Stimulated activated CD8-positive, alpha-beta memory T cell treated with anti-CD3 and anti-CD28 coated beads, Interleukin-4, amount 100 ng/mL, for 4 hours (primary cell): ENCODE measurements at places on chromosomes 7 and 10.

DNA sequence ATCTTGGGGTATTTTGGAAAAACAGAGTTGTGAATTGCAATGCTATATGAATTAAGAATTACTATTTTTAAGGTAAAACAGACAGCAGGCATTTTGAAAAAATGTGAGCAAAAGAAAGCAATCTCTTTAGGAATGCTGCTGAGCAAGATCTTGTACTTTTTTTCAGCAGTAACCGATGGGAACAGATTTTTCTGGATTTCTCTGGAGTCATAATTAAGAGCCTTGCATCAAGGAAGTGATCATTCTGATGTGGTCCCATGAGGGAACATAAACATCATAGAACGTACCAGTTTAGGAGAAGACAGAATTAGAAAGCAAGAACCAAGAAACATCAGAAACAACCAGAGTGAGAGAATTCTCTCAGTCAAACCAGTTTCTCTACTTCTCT lies 157.0 kb upstream of the AGR3 start:
- DNase-seq: no peak

DNA sequence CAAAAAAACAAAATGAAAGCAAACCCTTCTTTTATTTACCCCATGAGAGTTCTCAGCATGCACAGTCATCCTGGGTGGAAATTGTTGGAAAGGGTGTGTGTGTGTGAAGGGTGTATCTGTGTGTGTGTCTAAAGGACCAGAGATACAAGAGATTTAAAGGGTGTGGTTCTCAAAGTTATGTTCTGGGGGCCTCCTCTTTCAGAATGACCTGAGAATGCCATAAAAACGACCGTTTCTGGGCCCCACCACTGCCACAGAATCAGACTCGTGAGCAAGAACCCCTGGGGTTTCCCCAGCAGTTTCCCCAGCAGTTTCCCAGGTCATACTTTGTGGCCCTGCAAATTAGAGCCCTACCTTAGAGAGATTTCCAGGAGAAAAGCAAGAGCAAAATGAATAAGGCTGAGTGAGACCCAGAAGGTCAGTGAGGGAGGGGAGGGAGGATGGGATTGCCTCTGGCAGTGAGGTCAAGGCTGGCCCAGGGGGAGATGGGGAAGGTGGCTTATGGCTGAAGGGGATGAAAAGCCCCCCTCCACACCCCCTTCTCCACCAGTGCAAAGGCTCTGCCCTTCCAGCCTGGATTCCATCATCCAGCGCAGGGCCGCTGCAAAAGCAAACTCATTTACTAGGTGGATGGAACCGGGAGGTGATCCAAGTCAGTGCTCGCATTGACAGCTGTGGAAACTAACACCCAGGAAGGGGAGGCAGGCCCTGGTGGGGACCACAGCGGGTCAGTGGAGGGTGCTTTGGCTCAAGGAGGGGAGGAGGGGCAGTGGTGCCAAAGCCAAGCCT lies 10.2 kb downstream of the PYROXD2 start:
- no peak for DNase-seq

- no peak for DNase-seq
Observed at GRCh38 chr7:114949231-114949630, 27.3 kb downstream of the MDFIC start.

DNA sequence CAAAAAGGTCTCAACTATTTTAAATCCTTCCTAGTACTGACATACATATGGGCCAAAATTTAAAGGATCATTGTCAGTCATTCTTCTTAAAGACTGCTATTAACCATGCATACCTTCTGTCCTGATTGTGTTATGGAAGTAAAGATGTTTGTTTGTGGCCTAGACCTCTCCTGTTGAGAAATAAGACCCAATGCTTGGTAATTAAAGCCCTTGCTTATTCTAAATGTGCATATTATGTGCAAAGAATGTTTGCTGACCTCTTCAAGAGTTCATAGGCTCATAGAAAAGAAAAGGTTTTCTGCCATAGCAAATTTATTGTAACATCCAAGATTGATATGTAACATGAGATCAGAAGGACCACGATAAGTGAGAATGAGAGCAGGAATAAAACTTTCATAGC lies 145.6 kb downstream of the TWIST1 start:
- no peak for DNase-seq

GRCh38 chr10:100566561-100566960 lies 30.8 kb downstream of the HIF1AN start:
- no peak for DNase-seq

DNA sequence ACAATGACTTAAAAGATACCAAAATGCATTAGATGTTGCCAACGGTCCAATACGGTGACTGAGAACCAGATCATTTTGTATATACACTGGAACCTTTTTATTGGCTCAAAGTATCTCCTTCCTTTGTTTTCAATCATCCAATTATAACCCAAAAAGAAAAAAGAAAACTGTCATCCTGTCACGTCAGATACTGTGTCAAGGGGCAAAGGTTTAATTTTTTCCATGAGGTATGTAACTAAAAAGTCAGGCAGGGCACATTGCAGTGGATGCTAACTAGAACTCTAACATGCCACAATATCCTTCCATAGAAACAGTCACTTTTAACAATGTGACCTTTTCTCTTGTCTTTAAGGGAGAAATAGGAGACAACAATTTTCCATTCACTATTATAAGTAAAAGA lies 267.6 kb upstream of the NEBL start:
- no peak for DNase-seq

DNA sequence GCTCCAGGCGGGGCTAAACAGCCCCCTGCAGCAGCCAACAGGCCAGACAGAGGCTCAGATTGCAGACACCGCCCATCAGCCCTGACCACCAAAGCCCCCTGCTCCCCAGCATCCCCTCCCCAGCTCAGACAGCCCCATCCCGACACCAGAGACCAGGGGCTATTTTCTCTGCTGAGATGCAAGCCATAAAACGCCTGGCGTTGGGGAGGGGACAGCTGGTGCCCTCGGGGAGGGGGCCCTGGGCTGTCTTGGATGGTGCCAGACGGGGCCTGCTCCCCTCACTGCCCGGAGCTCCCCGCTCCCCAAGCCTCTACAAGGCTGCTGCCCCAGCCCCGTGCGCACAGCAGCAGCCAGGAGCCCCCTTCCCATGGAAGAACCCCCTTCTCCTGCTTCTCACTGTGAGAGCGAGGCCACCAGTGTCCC lies 31.8 kb downstream of the GET4 start:
- DNase-seq: no peak

GRCh38 chr7:1620835-1621234 lies 49.2 kb upstream of the ELFN1 start:
- no peak for DNase-seq

GRCh38 chr10:92074126-92074887 lies 150.7 kb downstream of the BTAF1 start:
- no peak for DNase-seq

DNA sequence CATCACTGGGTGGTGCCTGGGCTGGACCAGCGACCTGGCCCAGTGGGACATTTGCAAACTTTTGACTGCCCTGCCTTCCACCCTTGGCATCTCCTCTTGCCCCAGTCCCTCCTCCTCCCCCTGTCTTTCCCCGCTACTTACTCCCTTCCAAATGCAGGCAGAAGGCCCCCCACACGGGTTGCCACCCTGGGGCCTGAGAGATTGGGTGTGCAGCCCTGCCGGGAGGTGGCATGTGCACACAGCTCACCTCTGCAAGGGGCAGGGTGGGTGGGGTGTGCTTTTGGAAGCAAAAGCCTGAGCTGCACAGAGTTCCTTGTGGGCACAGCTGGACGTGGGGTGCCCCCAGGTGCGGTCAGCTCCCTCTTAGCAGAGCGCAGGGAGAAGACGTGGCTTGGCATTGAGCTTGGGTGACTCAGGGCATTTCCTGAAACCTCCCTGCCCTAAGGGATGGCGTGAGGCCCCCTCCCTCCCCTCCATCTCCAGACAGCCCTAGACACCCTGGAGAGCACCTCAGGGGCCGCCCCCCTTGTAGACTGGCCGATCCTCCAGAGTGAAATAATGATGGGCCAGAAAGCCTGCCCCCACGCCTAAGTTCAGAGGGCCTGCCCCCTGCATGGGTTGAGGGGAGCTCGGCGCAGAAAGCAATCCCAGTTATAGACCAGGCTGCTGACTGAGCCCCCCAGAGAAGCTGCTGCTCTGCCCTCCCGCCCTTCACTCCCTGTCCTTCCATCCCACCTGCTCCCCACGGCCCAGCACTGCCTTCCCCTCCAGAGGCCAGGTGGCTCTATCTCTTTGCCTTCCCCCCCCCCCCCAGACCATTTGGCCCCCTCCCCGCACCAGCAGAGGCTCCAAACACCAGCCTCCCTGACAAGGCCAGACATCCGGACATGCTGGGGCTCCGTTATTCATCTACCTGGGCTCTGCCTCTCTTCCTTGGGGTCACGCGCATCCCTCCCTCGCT lies 2.3 kb upstream of the SHH start:
- no peak for DNase-seq

- DNase-seq: no peak
Observed at GRCh38 chr7:47830015-47830414, 118.3 kb downstream of the PKD1L1 start.

- no peak for DNase-seq
Observed at GRCh38 chr10:66784770-66785169, 141.1 kb upstream of the LRRTM3 start.

- DNase-seq: no peak
Observed at GRCh38 chr7:9201928-9202327, 768.5 kb downstream of the NXPH1 start.

DNA sequence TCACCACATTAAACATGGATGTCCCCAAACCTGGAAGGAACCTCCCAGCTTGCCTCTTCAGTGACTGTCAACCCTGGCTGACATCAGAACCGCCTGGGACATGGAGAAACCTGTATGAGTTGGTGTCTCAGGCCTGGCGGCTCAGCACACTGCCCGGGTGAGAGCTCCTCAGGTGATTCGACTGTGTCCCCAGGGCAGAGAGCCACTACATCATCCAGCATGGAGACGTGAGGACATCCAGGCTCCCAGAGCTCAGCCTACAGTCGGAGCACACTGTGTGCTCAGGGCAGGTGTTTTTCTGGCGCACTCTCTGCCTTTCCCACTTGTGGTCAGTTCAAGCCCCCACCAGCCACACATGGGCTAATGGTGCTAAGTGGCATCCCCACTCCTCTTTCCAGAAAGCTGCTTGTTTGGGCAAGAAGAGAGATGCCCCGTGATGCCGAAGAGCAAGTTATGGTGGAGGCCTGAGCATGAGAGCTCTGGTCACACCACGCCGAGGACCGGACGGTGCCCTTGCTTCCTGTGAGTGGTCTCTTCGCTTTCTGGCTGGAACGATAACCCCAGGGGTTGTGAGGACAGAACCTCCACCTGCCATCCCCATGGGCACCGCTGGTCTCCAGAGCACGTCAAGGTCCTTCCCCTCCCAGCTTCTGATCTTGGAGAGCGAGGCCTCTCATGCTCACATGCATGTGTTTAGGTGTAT lies 38.5 kb downstream of the AMZ1 start:
- DNase-seq: no peak

GRCh38 chr10:45809837-45810236 lies 37.5 kb downstream of the AGAP4 start:
- no peak for DNase-seq

DNA sequence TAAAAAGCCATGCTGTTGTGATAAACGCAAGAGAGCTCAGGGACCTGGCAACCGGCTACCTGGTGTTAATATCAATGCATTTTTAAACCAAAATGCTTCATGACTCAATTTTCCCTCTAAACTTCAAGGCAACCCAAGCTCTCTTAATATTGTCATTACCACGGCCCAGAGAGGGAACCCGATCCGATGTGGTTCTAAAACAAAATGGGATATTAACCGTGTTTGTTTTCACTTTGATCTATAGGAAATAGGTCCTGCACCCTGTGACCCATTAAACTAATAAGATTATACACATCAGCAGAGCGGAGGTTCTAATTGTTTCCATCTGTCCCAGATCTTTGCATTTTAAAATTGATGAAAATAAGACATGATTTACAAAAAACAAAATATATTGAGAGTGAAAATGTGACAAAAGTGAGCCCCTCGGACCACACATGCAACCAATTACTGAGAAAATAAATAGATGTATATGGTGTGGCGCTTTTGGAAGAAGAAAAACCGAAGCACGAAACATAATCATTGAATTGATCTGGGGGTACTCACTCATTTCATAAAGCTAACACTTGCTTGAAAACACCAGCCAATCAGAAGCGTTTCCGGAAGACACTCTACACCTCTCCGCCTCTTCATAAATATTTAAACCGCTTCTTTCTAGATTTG lies 290.3 kb upstream of the NFE2L3 start:
- DNase-seq: no peak

DNA sequence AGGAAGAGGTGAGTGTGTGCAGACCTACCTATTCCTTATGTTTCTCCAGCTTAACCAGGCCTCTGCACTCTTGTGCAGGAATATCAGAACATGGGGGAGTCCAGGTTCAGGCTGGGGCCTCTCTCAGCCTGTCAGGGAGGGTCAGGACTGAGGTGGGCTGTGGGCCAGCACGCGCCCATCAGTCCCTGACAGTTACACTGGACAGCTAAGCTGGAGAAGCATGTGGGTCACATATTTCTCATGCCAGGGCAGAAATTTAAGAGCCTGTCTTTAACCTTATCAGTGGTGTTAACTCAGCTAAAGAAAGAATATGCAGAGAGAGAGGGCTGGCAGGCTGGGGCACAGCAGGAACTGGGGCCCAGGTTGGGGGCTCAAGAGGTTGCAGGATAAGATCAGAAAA lies 8.7 kb upstream of the POLD2 start:
- DNase-seq: no peak

DNA sequence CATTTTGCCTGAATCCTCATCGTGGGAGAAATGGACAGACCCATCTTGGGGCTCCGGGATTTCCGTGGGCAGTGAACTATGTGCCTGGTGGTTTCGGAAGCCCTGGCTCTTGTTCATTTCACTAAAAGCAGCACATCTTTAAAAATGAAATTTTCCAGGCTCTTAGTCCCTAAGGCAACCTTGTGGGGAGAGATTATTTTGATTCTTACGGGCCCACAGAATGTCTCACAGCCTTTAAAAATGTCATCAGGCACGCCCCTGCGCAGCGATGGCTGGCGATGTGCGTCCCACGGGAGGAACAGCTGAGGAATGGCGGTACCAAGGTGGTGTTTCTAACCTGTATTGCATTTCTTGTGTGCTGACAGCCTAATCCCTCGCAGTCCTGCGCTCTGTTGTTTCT lies 189.7 kb downstream of the CCDC3 start:
- no peak for DNase-seq

DNA sequence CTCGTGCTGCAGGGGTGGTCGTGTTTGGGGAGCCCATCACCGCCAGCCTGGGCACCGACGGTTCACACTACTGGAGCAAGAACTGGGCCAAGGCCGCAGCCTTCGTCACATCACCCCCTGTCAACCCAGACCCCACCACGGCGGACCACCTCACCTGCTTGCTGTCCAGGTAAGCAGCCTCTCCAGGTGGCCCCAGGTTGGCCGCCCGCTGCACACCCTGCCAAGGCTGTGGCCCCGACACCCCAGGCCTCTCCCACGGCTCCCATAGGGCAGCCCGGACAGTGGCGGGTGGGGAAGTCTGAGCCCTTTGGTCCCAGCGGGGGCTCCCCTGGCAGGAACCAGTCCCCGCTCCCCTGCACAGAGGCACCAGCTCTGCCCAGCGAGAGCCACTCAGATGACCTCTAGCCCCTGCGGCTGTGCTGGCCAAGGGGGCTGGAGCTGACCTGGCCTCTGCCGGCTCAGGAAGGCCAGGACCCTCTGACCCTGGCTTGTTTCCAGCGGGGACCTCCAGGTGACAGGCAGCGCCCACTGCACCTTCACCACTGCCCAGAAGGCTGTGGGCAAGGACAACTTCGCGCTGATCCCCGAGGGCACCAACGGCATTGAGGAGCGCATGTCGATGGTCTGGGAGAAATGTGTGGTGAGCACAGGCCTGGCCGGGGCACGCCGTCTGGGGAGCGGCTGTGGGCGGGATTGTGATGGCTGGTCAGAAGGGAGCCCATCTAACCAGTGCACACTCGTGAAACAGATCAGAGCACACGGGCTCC lies 13.8 kb downstream of the DPYSL4 start:
- no peak for DNase-seq
